ENCODE measurements at places on chromosomes 2 and 18.

DNA sequence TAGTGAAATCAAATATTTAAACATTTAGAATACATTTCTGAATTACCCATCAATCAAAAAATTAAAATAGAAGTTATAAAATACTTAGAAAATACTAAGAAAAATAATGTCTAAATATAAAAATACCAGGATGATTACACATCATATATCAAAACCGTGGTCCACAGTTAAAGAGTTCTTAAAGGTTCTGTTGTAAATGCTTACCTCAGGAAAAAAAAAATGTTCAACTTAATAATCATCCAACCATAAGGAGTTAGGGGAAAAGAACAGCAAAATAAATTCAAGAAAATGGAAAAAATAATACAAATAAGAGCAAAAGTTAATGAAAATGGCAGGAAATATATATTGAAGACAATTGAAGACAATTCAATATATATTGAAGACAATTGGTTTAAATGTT, 43.2 kb downstream of the PDE11A start:
- DNase-seq = no peak

GRCh38 chr2:137511526-137511925, 452.7 kb upstream of the HNMT start:
- no peak for DNase-seq

DNA sequence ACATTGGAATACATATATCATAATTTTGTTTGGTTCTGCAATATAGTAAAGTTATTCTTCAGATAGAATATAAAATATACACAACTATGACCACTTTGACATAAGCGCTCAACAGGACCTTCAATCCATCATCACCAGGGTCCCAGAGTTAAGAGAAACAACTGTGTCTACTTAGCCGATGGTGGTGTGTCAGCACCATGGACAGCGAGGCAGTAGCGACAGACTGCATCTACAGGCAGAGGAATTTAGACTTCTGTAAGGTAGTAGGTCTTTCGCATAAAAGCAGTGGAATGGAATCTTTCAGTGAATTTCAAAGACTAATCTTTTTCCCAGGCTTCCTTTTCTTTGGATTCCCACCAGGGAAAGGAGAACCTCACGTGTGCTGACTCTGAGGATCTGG, 20.5 kb upstream of the LRPPRC start:
- DNase-seq = no peak

DNA sequence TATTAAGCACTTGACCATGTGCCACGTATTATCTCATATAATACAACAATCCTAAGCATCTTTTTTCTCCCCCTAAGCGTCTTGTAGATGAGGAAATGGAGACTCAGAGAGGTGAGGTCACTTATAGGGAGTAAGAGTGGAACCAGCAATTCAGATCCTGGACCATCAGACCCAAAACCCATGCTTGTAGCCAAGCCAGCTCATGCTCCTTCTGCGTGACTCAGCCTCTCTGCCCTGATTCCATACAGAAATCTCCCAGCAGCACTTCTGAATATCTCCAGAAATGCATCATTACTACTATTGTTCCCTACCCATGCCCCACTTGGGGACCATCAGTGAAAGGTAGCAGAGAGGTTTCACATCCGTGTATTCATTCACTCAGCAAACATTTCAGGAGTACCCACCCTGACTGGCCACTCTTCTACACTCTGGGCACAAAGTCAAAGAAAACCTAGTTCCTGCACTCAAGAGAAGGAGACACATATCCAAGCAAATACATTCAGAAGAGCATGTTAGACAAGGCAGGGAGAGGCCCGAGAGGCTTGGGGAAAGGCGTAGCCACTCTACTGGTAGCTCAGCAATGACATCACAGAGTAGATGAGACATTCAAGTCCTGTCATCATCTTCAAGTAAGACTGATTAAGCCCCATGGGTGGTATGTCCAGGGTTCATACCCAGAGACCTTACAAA, 141.9 kb downstream of the MTCL1 start:
- no peak for DNase-seq

DNA sequence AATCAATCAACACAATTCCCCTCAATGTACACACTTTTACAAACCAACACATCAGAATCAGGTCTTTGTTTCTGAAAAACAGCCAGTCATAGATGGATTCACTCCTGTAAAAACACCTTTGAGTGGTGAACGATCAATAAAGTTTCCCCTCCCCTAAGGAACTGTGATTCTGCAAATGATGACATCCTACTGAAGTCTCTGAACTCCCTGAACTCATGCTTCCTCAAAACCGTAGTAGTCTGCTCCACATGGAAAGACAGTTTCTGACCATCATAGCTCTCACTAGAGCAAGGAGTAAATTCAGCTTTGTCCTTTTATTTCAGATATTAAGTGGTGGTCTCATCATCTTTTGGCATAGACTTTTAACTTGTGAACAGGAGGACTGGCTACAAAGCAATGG, 43.5 kb upstream of the ACTR3 start:
- DNase-seq = no peak

- DNase-seq = no peak
These were observed 67.4 kb downstream of the MOGAT1 start for GRCh38 chr2:222738809-222739208.

GRCh38 chr2:64485331-64485730, 31.4 kb downstream of the LGALSL start:
- no peak for DNase-seq

DNA sequence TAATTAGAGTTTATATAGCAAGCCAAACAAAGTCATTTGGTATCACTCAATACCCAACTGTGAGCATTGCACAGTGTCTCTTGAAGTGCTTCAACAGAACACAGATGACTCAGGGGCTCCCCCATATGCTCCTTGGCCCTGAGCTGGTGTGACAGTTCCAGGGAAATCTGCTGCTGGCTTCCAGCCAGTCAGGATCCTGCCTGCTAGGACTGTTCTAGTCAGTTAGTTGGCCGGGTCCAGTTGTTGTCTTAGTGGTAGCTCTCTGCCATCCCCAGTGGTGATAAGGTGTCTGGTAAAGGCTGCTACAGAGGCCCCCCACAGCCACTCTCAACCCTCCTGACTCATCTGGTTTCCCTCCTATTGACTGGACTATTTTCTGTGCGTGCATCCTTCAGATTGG, 100.3 kb downstream of the IRS1 start:
- DNase-seq = no peak

DNA sequence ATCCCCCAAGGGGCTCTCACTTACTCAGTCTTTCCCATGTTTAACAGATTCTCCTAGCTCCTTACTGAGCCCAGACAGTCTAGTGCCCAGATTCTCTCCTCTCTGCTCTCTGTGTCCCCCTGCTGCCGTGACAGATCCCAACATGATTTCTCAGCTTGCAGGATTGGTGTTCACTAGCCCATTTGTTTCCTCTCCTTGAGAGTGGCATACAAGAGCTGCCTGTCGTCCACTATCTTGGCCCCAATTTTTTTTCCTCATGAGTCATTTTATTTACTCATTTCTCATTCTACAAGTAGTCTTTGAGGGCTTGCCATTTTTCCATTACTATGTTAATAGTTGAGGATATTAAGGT, 199.9 kb upstream of the FN1 start:
- no peak for DNase-seq

DNA sequence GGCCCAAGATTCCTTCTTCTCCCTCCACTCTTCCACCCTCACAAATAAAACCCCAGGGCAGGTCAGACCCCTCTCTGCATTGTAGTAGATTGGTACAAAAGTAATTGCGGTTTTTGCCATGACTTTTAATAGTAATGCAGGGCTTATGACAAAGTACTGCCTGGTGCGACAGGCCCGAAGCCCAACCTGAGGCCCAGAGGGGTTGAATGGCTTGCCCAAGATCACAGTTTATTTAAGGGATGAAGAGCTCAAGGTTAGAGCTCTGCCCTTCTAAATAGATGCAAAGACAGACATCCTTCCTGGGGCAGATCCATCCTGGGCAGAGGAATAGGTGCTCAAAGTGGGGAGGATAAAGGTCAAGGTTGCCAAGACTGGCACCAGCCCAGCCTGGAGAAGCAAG, 899 bp upstream of the PSTPIP2 start:
- DNase-seq = no peak

DNA sequence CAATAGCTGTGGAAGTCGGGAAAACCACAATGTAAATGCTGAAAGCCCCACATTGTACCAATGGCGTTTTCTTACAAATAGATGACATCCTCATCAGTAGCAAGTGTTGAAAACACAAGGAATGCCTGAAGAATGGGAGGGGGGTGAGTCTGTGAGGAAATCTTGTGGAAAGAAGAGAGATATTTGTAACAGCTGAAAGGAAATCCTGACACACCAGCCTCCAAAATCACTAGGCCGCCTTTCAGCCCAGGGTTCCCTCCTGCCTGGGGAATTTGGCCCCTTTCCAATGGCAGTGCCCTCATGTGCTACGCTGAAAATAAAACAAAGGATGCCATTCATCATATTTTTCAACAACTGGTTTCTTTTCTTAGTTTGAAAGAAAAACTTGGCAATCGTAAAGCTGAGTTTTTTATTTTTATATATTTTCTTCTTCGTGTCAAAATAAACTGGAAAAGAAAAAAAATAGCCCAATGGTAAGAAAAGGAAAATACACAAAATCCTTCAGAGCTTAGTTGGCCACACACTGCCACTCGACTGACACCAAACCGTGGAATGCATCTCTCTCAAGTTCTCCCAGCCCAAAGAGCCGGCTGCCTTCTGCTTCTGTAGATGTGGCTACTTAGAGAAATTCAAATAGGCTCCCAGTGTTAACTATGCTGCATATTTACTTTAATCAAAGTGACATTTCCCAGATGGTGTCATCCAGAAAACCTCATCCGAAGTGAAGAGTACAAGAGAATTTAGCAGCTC, 52.0 kb downstream of the FTCDNL1 start:
- no peak for DNase-seq

- DNase-seq = peak; percentile 96
These were observed at the start of gene NDUFV2 for GRCh38 chr18:9102508-9103375. Gene NDUFV2 (plus strand): TSS chr18:9102699. CDS start chr18:9102744, 45 bp downstream.

GRCh38 chr2:74304332-74305148, 38.7 kb downstream of the SLC4A5 start:
- DNase-seq = no peak

DNA sequence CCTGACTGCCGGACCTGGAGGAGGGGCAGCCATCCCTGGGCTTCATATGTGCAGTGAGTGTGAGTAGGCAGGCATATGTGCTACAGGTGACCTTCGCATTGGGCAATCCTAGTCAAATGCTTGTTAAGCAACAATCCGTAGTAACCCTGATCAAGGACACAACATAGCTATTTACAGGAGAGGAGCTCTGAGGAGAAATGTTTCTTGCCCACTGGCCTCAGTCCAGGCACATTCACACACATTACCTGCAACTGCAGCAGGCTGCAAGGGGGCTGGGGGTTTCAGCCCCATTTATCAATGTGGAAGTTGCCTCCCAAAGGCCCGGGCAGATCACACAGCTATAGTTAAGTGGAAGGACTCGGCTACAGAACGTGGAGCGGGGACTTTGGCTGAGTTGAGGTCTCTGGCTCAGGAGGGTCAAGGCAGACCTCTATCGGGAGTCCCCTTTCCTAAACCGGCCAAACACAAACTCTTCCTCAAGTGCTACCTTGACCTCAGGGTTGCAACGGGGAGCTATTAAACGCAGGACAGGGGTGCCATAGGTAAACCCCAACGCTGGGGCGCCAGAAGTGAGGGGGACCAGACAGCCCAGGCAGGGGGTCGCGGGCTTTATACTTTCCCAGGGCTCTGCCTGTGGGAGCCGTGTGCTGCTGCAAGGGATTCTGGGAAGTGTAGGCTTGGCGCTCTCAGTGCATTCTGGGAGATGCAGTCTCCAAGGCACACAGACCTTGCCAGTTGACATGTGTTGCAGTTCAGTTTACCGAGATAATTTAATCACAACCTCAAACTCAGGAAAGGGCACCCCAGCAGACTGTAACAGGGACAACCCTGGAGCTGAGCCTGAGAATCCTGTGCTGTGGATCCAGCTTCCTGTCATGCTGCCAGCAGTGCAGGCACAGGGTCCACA, 9.4 kb downstream of the KHK start:
- DNase-seq = peak; percentile 88

DNA sequence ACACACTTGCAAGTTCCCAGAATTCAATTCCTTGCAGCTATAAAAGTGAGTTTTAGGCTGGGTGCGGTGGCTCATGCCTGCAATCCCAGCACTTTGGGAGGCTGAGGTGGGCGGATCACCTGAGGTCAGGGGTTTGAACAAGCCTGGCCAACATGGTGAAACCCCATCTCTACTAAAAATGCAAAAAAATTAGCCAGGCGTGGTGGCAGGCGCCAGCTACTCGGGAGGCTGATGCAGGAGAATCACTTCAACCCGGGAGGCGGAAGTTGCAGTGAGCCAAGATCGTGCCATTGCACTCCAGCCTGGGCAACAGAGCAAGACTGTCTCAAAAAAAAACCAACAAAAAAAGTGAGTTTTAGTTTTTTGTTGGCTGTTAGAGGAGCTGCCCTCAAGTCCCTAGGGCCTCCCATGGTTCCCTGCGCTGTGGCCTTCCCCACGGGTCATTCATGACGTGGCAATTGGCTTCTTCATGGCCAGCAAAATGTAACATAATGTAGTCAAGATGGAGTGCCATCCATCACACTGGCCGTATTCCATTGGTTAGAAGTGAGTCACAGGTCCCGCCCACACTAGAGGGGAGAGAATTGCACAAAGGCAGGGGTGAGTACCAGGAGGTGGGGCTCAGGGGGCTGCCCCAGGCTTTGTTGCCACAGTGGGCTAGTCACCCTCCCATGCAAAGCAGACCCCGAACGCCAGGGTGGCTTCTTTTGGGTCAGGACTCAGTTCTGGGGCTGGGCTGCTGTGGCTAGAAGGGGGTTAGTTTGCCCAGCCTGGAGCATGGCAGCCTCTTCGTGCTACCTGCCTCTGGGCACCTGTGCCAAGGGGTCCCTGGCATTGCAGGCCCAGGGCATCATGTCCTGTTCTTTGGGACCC, 37.7 kb upstream of the INHBB start:
- DNase-seq = no peak

- DNase-seq = peak; percentile 15
These were observed 27.2 kb upstream of the CYTIP start for GRCh38 chr2:157471078-157471477.

DNA sequence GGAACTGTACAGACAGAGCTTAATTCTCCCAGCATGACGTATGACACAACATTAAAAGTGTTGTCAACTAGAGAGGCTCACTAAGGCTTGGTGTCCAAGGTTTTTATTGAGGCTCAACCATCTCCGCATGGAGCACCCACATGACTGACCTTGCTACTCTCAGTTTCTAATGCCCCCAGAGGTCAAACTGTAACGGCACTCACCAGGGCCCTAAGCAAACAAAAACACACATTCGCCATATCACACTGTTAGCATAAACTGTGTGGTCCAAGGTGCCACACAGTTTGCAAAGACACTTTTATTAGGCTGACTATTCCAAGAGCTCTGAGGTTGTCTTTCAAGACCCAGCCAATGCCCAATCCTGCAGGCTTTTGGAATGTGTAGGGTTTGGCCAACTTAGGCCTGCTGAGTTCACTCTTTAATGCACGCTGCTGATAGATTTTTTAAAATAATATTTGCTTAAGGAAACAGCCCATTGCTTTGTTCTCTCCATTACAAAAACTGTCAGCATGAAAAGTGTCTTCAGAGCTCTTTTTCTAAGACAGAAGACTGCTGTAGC, 114.9 kb downstream of the DSC3 start:
- no peak for DNase-seq

DNA sequence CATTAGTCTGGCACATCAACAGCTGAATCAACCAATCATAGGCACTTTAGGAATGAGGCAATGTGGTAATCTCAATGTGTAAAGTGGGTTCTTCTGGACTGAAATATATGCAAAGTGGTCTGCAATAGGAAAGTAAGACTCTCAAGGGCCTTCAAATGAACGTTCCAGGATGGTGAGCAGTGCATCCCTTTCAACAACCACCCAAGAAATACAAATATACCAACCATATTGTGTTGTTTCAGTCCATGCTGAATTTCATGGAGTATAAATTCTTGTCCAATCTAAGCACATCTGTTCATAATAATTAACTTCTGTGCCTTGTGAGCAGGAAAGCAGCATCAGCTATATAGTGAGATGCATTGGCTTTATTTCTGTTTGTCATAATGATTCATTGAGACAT, 556.2 kb downstream of the THSD7B start:
- DNase-seq = no peak
